ENCODE measurements at places on chromosomes 11 and 22.

GRCh38 chr11:22734628-22735345 is 68.4 kb downstream of the GAS2 start:
- no peak for DNase-seq

GRCh38 chr11:115181538-115181937 is 322.7 kb downstream of the CADM1 start:
- DNase-seq = no peak

DNA sequence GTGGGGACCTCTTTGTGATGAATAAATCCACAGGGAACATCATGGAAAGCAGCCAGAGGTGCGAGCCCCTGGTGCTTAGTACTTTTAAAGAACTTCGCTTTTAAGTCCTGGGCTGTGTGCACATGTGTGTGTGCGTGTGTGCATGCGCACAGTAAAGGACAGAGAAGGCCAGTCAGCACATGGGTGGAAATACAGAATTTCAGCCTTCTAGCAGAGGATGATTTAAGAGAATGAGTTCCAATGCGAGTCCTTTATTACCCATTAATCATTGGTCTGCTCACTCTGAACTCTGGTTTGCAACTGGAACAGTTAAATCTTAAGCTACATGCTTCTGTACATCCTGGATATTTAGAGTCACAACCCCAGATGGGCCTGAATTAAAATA is 18.9 kb downstream of the TEAD1 start:
- no peak for DNase-seq

- no peak for DNase-seq
These were observed 15.9 kb downstream of the WNT11 start for GRCh38 chr11:76190376-76190775.

DNA sequence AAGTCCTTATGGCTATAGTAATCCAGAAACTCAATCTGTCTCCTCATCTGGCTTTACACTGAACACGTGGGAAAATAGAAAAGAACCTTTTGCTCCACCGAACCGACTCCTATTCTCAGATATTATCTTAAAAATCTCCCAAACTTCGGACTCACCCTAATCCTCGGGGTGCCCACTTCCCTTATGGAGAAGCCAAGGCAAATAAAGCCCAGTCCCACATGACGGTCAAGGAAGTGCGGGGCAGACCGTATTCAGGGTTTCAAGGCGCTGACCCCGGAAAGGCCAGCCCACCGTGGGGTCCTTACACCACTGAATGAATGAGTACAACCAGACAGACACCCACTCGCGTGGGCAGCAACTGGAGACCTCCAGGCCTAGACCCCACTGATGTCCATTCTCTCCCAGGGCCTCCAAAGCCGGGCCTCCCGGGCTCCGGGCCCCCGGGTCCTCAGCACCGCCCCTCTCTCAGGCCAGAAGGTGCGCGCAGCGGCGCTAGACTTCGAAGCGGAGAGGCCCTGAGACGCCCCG is 489 bp downstream of the NUP98 start:
- DNase-seq = no peak

- no peak for DNase-seq
These were observed 9.8 kb upstream of the APOL6 start for GRCh38 chr22:35638410-35638809.

DNA sequence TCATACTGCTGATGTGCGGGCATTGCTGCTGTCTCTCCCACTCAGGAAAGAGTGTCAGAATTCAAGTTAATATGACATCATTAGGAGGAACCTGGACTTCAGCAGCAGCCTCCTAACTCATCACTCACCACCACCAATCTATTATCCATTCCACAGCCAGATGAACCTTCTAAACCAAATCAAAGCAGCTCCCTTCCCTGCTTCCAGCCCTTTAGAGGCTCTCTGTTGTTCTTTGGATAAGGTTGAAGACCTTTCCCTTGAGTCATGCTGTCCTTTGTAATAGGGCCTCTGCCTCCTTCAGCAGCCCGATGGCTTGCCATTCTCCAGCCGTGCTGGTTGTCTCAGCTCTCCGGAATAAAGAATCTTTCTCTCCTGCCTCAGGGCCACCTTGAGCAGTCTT is 301.3 kb downstream of the DDX10 start:
- DNase-seq = no peak

DNA sequence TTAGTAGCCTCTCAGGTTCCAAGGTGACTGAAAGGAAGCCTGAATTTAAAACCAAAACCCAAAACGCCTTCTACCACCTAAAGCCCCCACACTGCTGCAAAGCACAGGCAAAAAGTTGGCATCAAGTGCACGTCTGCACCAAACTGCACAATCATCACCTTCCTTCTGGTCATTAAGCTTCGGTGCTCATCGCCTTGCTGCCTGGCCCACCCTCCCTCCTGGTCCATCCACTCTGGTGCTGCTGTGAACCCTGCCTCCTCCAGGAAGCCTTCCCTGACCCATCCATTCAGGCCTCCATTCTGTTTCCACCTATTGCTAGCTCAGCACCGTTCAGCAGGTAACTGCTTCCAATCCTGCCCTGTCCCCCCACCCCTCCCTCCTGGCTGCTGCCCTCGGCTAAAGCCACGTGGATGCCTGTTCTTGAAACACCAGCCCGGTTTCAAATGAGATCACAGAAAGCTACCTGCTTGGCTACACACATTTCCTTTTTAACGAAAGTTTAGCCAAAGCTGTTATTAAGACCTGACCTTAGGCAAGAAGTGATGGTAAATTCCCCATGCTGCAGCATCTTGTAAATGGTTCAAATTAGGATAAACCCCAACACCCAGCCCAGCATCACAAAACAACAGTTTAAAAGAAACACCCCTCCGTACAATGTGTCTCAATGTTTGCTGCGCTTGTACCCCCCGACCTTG is 53.8 kb upstream of the CD5 start:
- no peak for DNase-seq

DNA sequence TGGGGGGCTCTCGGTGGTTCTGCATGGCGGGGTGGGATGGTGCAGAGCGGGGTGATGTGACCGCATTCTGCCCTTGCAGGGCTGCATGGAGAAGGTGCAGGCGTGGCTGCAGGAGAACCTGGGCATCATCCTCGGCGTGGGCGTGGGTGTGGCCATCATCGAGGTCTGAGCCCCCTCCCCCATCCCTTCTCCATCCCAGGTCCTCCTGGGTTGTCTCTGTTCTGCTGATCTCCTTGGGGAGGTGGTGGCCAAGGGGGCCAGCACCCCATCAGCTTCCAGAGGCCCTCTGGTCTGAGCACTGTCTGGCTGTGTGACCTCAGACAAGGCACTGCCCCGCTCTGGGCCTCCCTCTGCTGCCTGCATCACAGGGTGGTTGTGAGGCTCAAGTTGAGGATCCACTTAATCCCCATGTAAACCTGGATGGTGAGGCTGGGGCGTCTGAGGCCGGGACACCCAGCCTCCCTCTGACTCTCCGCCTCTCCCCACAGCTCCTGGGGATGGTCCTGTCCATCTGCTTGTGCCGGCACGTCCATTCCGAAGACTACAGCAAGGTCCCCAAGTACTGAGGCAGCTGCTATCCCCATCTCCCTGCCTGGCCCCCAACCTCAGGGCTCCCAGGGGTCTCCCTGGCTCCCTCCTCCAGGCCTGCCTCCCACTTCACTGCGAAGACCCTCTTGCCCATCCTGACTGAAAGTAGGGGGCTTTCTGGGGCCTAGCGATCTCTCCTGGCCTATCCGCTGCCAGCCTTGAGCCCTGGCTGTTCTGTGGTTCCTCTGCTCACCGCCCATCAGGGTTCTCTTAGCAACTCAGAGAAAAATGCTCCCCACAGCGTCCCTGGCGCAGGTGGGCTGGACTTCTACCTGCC is 53.3 kb downstream of the CD82 start:
- no peak for DNase-seq

DNA sequence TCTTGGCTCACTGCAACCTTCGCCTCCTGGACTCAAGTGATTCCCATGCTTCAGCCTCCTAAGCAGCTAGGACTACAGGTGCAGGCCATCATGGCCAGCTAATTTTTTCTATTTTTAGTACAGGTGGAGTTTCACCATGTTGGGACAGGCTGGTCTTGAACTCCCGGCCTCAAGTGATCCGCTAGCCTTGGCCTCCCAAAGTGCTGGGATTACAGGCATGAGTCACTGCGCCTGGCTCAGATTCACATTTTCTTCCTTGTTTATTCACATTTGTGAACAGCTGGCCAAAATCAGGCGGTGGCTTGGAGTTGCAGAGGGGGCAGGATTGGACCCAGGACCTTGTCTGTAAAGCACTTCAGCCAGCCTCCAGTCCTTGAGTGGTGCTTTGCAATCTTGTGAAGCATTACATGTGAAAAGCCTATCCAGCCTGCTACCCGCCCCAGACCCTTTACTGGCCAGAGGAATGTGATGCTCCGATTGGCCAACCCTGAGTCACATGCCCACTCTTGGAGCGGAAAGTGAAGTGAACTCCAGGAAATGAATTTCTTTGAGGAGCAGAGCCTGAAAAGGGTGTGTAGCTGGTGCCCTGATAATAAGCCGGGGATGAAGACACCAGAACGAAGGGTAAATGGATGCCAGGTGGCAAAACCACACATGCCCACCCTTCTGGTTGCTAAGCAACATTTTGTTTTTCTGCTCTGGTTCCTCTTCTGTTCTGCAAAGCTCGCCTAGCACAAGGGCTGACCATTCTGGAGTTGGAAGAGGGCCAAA is 62.6 kb upstream of the PTPRJ start:
- DNase-seq = peak; percentile 82

DNA sequence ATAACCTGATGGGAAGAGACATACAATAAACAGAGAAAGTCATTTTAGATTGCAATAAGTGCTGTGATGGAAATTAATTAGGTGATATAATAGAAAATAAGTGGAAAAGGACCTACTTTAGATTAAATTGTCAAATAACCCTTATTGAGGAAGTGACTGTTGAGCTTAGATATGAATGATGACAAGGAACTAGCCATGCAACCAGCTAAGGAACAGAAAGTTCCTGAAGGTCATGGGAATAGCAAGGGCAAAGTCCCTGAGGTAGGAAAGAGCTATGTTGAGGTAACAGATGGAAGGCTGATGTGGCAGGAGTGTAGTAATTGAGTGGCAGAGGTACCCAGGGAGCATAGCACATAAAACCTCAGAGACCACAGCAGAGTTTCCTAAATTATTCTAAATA is 135.2 kb downstream of the WNT11 start:
- no peak for DNase-seq

GRCh38 chr11:82901922-82902485 is 468 bp downstream of the DDIAS start:
- DNase-seq = no peak

DNA sequence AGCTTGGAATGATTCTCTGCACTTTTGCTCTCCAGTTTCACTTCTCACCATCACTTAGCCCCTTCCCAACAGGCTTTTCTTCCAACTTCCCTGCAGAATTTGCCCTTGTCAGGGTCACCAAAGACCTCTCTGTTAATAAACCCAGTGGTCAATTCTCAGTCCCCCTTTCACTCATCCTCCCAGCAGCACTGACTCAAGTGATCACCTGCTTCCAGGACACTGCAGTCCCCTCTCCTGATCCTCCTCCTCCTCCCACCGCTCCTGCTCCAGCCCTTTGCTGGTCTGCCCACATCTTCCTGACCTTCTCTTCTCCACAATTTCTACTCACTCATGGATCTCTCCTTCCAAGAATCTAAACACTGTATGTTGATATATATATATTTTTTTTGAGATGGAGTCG is 57.9 kb downstream of the SHISAL1 start:
- DNase-seq = no peak

DNA sequence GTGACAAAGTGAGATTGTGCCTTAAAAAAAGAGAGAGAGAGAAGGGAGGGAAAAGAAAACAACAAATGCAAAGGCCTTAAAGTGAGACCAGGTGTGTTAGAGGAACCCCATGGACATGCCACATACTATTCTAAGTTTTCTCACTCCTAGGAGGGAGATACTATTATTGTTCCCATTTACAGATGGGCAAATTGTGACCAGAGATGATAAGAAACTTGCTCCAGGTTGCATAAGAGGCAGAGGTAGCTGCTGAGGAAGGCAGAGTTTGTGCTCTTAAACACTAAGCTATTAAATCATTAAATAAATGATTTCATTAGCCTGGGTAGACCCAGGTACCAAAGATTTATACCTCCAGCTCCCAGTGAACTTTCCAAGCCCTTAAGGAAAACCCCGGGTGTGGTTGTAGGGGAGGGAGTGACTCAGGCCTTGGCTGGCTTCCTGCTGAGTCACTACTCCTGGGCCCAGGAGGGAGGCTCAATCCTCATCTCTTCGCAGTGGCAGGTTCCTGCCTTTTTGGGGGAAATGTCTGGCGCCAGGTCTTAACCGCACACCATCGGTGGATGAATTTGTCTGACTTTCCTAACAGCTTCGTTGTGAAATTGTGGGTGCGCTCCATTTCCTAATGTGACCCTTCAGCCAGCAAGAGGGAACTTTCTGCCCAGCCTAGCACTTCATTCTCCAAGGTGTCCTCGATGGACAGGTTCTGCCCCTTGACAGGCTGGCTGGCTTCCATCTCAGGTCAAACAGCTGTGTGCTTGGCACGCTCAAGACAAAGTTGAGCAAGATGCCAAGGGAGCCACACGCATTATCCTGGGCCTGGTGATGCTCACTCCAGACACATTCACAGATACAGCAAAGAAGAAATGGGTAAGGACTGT is 33.4 kb upstream of the PTPRJ start:
- no peak for DNase-seq

- DNase-seq = no peak
These were observed 9.9 kb downstream of the HPS5 start for GRCh38 chr11:18312012-18312411.

DNA sequence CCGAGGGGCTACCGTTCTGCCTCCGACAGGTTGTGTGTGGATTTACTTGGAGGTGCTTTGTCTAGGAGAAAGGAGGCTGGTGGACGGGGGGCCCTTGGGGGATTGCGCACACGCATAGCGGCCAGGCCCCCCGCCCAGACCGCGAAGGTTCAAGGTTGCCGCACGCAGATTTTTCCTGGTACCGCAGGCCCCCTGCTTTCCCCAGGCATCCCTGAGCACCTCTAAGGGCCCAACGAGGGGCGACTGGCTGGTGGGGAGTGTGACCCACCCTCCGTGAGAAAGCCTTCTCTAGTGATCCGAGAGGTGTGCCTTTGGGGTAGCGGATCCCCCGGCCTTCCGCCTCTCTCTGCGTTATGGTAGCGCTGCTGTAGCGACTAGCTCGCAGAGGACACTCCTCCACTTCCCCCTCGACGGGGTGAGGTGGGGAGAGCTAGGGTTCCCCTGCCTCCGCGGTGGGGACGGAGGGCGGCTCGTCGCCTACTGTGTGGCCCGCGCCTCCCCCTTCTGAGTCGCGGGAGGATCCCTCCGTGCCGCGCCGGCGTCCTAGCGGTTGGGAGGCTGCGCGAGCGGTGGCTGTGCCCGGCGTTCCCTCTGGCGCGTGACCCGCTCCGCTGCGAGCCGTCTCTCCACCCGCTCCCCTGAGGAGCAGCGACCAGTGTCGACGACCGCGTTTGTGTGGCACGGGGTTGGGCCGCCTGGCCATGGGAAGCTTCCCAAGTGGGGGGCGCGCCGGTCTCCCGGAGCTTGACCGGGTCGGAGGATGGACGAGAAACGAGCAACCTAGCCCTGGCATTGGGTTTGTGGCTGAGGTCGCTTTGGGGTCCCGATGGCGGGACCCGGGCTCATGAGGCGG is 3900.0 kb upstream of the OR11H1 start:
- DNase-seq = no peak
